ENCODE measurements at places on chromosomes 1 and 21. TPM values are rescaled to one million over a fixed set of nuclear protein-coding genes. Genes with fewer than 3 reads are reported as not detected.

GRCh38 chr1:185008838-185009237 is 34.5 kb upstream of the NIBAN1 start:
- DNase-seq = no peak

- no peak for DNase-seq
These were observed 224.9 kb upstream of the FGGY start for GRCh38 chr1:59071876-59072582.

GRCh38 chr21:41812679-41813078 is 45.8 kb upstream of the RIPK4 start:
- DNase-seq = no peak

GRCh38 chr1:169207797-169208520 is 101.5 kb downstream of the ATP1B1 start:
- DNase-seq = no peak

GRCh38 chr1:27166929-27167328 is 12.0 kb upstream of the SLC9A1 start:
- DNase-seq = no peak

GRCh38 chr21:31473685-31474345 is 129.8 kb upstream of the TIAM1 start:
- no peak for DNase-seq

GRCh38 chr1:59410457-59410856 is 113.6 kb downstream of the FGGY start:
- DNase-seq = no peak

DNA sequence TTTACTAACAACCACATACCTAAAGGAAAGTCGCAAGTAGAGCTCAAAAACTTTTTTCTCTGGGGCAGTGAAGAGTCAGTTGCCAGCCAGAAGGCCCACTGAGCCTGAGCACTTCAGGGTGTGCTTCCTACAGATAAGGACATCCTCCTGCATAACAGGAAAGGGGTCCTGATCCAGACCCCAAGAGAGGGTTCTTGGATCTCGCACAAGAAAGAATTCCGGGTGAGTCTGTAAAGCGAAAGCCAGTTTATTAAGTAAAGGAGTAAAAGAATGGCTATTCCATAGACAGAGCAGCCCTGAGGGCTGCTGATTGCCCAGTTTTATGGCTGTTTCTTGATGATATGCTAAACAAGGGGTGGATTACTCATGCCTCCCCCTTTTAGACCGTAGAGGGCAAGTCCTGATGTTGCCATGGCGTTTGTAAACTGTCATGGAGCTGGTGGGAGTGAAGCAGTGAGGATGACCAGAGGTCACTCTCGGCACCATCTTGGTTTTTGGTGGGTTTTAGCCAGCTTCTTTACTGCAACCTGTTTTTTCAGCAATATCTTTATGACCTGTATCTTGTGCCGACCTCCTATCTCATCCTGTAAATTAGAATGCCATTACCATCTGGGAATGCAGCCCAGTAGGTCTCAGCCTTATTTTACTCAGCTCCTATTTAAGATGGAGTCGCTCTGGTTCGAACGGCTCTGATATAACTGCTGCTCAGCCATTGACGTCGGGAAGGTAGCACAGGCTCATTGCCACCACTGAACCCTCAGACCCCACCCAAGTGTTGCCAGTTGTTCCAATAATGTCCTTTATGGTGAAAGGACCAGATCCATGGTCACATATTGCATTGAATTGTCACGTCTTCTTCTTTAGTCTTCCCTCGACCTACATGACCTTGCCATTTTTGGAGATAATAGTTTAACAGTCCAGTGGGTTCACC is 96.6 kb upstream of the ERRFI1 start:
- no peak for DNase-seq

- no peak for DNase-seq
These were observed 29.0 kb downstream of the VWA5B1 start for GRCh38 chr1:20319456-20320220.

Gene ZNF593OS
- polyA plus RNA-seq = 2.0 TPM

Gene LCA5L
- polyA plus RNA-seq = 6.8 TPM

Measured in right lung (tissue), 10 donors.